Stimulated activated naive CD8-positive, alpha-beta T cell treated with anti-CD3 and anti-CD28 coated beads, Interleukin-15, Interleukin-2, amounts not matched to agents 100 U/mL and 50 U/mL, for 24 hours (primary cell): ENCODE measurements at places on chromosomes 7 and 10.

GRCh38 chr7:2734751-2735571 lies 47.0 kb downstream of the AMZ1 start:
- no peak for DNase-seq

DNA sequence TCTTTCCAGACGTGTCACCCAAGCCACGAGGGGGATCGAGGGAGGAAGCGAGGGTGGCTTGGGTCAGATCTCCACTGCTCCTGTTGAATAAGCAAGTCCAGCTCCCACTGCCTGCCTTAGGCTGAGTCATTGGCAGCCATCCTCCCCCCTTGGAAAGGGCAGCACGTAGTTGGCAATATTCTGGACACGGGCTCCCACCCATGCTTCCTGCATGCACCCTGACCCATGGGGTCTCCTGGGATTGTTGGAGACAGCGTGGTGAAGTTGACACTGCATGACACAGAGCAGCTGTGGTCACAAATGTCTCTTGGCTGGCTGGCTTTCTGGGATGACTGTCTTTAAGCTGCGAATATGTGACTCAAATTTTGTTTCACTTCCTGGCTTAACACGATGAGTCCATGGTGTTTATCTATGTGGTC lies 11.2 kb downstream of the BTBD16 start:
- no peak for DNase-seq

- DNase-seq = peak; percentile 23
Observed at GRCh38 chr10:115355162-115355760, 262.1 kb downstream of the ATRNL1 start.

DNA sequence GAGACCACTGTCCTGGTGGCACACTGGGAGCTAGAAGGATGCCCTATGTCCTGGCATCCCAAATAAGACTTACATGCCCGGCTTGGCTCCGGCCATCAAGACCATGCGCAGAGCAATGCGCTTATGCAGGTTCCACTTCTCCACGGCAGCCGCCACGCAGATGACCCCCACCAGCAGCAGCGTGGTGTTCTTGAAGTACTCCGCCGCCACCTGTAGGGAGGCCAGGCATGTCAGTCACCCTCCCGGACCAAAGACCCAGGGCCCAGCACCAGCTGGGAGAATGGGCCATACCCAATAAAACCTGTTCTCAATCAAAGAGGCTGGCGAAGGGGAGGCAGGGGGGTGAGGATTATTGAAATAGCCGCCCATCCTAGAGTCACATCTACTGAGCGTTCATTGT lies 19.9 kb downstream of the SLC13A4 start:
- no peak for DNase-seq

DNA sequence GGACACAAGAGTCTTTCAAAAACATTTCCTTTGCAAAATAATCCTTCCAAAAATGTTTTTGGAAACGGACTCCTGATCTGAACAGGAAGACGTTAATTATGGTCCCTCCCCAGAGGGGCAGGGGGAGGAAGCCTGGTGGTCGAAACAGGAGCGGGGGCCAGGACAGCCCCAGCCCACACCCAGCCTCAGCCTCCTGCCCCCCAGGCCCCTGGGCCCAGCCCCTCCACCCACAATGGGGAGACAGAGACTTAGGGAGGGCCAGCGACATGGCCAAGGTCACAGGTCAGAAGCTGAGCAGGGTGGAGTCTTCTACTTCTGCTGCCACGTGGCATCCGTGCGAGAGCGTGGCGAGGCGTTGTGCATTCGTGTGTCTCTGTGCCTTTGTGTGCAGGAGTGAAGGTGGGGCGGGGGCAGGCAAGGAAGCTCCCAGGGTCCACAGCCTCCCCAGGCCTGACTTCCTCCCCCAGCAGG lies 14.0 kb upstream of the GRIFIN start:
- DNase-seq = no peak

GRCh38 chr7:144738708-144739314 lies 97.0 kb downstream of the TPK1 start:
- no peak for DNase-seq
